ENCODE measurements at places on chromosomes 4 and X.

DNA sequence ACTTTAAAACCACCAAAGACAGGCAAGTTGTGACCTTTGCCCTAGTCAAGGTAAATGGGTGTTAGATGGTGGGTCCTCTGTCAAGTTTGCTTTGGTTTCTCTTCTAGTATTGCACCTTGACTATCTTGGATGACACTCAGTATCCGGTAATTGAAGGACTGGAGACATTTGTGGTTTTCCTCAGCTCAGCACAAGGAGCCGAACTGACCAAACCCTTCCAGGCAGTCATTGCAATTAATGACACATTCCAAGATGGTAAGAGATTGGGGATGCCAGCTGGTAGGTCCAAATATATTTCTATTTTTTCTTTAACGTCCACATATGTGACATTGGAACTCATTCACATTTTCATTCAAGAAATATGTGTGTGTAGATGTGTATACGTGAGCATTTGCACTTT is 69.3 kb upstream of the ANXA3 start:
- no peak for DNase-seq

DNA sequence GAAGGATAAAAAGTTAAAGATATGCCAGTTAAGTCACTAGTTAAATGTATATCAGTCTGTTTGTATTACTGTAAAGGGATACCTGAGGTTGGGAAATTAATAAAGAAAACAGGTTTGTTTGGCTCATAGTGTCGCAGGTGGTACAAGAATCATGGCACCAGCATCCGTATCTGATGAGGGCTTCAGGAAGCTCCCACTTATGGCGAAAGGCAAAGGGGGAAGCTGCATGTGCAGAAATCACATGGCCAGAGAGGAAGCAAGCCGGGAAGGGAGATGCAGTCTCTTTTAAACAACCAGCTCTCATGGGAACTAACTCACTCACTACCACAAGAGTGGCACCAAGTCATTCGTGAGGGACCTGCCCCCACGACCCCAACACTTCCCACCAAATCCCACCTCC is 91.9 kb upstream of the SH3RF1 start:
- no peak for DNase-seq

DNA sequence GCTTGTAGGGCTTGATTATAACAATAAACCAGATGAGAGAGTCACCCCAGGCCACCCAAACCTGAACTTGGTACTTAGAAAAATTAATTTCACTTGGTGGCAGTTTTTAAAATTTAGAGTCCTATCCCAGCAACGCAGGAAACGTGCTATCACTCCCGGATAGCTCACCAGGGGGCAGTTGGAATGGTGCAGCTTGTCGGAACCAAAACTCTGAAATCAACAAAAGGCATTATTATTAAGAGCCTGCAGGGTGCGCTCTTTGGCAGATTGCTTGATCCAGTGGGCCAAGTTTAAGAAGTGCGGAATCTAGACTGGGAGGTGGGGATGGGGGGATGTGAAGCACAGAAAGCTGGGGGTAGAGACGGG is 2.4 kb downstream of the FRAS1 start:
- no peak for DNase-seq

GRCh38 chrX:134315866-134316265 is 78.9 kb downstream of the CCDC160 start:
- no peak for DNase-seq

DNA sequence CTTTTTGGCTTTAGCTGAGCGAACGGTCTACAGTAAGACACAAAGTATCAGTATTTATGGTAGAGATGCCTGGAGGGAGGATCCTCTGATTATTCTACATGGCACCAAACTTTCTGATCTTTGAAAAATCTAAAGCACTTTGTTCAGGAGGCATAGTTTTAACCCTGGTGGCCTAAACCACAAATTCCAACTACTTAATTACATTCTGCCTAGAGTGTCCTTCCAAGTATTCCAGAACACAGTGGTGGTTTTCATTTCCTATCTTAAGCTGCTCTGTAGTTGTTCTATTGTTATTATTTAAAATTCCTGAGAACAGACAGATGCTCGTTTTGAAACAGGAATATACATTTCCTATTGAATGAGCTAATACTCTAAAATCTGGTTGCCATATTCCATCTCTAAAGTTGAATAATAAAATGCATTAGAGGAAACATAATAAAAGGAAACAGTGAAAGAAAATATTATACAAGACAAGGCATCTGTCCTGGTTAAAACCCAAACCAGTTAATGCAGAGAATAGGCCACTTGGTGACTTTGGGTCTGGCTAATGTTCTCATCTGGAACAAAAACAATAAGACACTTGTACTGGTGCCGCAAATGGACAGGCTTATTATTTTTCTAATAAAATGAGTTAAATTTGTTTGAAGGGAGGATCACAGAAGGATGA is 657.4 kb downstream of the SPRY1 start:
- DNase-seq: no peak

- DNase-seq: no peak
These were observed 33.0 kb upstream of the TTC29 start for GRCh38 chr4:146978641-146979040.

DNA sequence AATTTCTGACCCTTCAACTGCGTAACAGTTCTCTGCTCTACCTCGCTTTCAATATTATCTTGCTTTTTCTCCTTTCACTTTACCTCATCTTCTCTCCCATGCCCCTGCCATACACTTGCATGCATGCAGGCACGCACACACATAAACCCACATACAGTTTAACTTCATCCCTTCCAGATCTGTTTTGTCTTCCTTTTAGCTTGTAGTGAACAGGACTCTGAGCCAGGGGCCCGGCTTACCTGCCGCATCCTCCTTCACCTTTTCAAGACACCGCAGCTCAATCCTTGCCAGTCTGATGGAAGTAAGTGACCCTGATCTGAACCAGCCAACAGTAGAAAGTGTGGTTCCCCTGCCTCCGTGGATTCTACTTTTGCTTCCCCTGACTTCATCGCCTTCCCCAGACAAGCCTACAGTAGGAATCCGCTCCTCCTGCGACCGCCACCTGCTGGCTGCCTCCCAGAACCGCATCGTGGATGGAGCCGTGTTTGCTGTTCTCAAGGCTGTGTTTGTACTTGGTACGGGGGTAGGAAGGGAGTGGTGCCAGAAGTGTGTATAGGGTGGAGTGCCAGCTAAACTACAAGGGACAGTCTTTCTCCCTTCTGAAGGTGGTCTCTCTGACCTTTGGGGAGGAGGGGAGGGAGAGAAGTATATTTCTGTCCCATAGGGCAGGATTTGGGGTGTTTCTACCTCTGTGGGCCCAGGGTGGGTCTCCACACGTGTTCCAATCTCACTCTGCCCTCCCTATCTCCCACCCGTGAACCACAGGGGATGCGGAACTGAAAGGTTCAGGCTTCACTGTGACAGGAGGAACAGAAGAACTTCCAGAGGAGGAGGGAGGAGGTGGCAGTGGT is 10.7 kb downstream of the MED12 start:
- peak; percentile 82 for DNase-seq

DNA sequence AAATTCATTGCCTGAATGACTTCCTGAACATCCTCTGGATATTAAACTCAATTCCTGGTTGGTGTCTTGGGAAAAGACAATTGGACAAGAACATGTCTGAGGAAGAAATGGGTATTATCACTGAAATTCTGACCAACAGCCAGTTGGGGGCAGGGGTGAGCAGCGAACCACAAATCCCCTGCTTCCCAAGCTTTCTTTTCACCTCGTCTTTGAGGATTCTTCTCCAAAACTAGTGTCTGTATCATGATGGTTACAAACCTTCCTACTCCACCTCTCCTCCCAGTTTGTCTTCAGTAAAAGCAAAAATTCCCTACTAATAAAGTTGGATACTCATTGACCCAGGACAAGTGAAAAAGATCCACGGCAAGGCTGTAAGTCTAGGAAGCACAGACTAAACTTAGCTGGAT is 48.3 kb upstream of the WDR1 start:
- no peak for DNase-seq

DNA sequence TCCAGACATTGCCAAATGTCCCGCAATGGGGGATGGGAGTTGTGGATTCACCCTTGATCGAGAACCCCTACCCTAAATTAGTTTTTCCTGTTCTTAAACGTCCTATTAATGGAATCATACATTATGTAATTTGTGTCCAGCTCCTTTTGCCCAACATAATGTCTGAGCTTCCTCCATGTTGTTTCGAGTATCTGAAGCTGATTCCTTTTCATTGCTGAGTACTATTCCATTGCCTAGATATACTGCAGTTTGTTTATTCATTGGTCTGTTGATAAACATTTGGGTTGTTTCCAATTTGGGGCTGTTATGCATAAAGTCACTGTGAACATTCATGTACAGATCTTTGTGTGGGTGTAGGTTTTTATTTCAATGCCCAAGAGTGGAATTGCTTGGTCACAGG is 251.3 kb downstream of the BCOR start:
- DNase-seq: no peak

- no peak for DNase-seq
These were observed 12.8 kb upstream of the TNIP2 start for GRCh38 chr4:2768921-2769336.

GRCh38 chrX:24485976-24486680 is 21.0 kb downstream of the PDK3 start:
- DNase-seq: no peak

GRCh38 chrX:42085836-42086235 is 162.5 kb upstream of the CASK start:
- DNase-seq: no peak

- no peak for DNase-seq
These were observed 77.1 kb upstream of the ATOH1 start for GRCh38 chr4:93751411-93751810.

DNA sequence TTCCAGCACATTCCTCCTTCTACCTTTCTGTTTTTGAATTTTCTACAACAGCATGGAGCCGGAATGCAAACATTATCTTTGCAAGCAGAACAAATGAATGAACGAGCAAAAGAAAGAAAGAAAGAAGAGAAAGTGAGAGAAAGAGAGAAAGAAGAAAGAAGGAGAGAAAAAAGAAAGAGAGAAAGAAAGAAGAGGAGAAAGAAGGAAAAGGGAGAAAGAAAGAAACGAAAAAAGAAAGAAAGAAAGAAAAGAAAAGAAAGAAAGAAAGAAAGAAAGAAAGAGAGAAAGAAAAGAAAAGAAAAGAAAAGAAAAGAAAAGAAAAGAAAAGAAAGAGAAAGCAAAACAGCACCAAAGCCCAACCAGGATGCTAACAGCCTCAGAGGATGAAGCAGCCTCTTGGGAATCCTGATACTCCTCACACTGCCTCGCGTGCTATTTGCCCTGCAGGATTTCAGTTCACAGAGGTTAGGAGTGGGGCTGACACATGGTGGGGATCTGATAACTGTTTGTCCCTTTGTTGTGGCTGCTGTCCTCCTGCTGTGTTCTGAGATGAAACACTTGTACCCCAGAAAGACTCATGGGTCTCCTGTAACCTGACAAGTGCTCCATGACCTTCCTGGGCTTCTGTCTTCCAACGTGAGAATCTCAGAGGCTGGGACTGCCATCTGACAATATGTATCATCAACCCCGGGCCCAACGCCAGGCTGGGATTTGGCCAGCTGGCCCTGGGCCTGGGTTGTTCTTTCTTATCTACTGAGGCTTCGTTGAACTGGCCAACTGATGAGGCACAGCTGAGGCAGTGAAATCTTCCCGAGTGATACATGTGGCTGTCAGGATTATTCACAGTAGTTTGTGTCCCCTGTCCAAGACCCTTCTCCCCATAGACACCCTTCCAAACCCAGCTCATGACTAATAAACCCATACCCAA is 61.0 kb downstream of the SEPSECS start:
- DNase-seq: no peak

- no peak for DNase-seq
These were observed 526.3 kb upstream of the FAM241A start for GRCh38 chr4:111618908-111619307.

GRCh38 chr4:152634110-152634760 is 45.6 kb downstream of the TMEM154 start:
- no peak for DNase-seq

- DNase-seq: no peak
These were observed 22.2 kb upstream of the HSPA4L start for GRCh38 chr4:127759893-127760292.

DNA sequence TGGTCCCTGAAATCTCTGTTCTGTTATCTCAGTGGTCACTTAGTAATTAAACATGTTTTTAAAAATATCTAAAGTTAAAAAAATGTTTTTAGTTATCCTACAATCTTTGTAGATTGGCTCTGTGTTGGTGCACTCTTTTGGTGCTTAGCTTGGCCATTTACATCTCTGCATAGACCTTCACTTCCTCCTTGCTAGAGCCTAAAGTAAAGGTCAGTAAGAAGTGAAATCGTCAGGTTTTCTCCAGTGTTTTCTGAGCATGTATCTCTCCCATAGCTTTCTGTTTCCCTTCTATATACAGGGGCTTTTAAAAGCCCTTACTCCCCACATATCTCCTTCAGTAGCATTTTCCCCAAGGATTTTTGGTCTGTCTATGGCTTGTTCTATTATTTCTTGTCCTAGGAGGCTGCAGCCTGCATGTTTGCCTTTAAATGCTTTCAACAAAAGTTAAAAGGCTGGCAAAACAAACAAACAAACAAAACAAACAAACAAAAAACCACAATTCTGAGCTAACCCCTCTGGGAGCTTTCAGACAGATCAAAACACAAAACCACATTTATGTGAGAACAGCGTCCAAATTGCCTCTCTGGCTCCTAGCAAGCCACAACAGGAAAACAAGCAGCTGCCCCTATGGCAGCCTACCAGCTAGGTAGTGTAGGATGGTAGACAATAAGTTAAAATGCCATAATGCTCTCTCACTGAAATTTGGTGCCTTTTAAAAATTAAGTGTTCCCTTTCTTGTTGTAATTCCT is 27.3 kb upstream of the GPRASP2 start:
- no peak for DNase-seq

DNA sequence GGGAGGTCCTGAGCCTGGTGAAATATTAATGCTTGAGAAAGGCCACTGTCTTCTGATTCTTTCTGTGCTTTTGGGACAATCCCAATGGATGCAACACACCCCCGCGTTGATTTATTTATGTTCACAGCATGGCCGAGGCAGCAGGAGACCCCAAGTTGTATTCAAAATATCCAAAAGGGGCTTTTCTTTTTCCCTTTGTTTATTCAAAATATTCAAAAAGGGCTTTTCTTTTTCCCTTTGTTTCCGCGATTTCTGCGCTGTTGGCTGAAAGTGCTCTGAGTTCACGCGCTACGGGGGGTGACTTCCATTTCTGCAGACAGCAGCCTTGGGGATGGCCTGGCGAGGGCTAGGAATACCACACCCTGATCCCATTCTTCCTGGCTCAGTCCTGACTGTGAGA is 59.5 kb upstream of the PPP2R3B start:
- no peak for DNase-seq

- DNase-seq: no peak
These were observed 305.5 kb upstream of the TACR3 start for GRCh38 chr4:104025251-104025650.

GRCh38 chr4:2253160-2254084 is 8.5 kb downstream of the MXD4 start:
- no peak for DNase-seq

DNA sequence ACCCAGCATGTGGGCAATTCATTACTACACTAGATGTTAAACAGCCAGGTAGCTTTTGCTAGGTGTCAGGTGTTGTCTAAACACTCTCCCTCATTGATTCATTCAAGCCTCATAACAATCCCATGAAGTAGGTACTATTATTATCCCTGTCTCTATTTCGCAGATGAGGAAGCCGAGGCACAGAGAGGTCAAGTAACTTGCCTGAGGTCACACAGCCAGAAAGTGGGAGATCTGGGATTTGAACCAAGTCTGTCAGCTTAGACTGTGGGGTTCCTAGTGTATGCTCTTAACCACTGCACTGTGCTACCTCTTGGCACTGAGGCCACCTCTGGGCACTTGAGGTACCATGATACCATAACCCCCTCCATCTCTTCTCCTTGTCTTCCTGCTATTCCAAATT is 17.4 kb upstream of the XPNPEP2 start:
- no peak for DNase-seq

All from CD4-positive, alpha-beta T cell treated with Interleukin-12 subunit alpha and Interleukin-12 subunit beta, for 1 hour (primary cell).